ENCODE measurements at places on chromosomes 13 and 19.

GRCh38 chr19:50434525-50434924 lies 1.8 kb downstream of the MYBPC2 start:
- no peak for DNase-seq

DNA sequence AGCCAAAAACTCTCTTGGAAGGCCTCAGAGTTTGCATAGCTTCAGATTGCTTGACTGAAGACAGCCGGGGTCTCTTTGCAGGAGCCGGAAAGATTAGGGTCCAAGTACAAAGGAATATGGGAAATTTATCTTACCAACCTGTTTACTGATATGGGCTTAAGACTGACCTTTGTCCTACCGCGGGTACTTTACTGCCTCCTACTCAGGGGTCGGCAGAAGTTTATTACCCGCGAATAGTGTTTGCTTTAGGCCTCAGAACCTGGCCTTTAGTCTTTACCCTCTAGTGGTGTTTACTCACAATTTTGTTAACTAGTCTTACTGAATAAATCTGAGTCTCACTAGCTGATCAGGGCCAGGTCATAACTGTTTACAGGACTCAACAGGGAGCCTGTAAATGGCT lies 765.4 kb upstream of the SPRY2 start:
- DNase-seq = no peak

DNA sequence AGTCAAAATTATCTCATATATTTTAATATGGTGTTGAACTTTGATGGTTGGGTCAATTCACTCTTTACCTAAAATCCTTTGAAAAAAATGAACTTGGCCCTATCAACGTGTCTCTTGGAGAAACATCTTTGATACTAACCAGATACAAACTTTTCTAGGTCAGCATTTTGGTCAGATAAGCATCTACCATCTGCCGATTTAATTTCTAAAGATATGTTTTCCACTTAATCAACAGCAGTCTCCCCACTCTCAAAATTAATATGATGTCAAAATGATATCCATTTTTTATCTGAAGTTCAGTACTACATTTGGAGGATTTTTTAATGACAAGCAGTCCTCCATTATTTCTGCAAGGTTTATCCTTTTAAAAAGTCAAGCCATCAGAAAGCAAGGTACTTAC lies 288.8 kb downstream of the DIAPH3 start:
- no peak for DNase-seq

DNA sequence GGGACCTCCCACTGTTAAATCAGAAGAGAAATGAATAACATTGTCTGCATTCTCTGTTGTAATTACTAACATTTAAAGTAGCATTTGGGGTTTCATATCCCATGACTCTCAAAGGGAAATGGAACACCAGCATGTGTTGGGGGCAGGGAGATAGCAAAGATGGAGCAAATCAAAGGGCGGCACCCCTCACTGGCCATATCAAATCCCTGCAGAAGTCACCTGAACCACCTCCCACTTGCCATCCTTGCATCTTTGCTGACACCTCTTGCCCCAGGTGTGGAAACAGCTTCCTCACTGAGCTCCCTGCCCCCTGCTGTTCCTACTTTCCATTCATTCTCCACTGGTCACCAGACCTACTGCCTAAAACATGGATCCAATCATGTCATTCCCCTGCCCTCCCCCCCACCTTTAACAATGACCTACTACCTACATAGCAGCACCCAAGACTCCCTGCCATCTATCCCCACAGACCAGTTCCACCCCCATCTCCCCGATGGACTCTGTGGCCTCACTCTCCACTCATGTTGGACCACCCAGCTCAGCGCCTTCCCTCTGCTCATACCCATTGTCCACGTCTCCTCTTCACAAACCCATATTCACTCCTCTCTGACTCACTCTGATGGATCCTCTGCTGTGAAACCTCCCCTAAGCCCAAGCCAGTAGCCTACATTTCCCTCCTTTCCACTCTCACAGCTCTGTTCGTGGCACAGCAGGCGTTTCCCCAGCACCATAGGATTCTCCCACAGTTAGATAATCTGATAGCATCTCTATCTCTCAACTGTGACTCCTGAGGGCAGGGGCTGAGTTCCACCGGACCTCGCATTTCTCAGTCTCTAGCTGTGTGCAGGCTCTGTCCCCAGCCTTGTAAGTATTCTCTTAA lies 55.9 kb downstream of the DLEU7 start:
- no peak for DNase-seq

GRCh38 chr13:111286749-111287148 lies 33.7 kb upstream of the TEX29 start:
- DNase-seq = no peak

DNA sequence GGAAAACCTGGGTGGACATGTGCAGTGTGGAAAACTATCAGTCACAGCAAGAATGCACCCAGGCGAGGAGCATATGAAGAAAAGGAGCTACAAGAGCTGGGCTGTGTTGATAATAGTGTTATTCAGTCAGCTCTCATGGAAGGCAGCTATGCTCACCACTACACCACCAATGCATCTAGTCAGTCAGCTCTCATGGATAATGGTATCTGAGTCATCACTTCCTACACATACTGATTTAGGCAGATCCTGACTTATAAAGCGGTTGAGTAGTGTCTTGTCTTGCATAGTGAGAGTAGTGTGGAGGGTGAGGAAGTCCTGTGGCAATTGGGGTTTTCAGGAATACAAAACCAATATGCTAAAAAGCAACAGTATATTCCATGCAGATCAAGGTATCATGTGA lies 9.1 kb upstream of the ZNF160 start:
- DNase-seq = no peak

DNA sequence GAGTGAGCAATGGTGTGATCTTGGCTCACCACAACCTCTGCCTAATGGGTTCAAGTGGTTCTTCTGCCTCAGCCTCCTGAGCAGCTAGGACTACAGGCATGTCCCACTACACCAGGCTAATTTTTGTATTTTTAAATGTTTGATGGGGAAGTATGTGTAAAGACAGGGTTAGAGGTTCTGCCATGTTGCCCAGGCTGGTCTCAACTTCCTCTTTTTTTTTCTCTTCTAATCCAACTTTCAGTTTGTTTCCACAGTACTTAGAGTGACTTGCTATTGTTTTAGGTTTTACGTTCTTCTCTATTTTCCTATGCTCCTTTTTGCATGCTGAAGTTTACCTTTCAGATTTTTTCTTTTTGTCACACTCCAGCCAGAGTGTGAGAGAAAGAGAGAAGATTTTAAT lies 1433.0 kb downstream of the UQCRFS1 start:
- DNase-seq = no peak

GRCh38 chr19:3655402-3656072 lies 28.9 kb upstream of the CACTIN start:
- DNase-seq = no peak

- DNase-seq = no peak
Observed at GRCh38 chr13:35163674-35164073, 221.6 kb downstream of the NBEA start.

All from GOT3 (cell line).